SK-N-SH (cell line): ENCODE measurements at places on chromosomes 7 and 10.

DNA sequence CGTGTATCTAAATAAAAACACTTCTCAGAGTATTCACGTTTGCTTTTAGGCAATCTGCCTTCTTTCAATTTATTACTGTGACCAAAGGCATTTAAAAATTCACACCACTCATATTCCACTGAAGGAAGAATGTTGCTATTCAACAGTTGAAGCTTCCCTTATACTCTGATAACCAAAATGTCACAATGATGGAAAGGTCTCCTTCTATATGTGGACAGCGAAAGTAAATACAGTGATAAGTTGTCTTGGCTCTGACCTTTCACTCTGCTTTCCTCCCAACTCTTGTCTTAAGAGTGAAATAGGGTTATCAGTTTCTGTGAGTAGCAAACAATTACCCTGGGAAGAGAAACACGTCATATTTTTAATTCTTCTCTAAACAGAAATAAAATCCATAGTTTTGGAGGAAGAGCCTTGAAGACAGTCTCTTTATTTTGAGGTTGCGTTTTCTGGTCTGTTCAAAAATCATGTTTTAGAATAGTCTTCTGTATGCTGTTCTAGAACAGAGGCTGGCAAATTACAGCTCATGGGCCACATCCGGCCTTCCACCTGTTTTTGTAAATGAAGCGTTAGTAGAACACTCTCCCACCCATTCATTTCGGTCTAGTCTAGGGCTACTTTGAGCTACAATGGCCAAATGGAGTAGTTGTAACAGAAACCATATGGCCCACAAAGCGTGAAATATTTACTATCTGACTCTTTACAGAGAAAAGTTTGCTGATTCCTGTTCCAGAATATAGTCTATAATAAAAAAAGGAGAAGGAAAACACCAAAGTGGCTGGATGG, 41.3 kb downstream of the ETV1 start:
- no peaks in the 10 kb centered on the region for H3K36me3 ChIP-seq
- H3K4me1 ChIP-seq: peaks cover 11% of the 10 kb centered on the region; the same call in 1 of the 2 replicates
- H3K4me3 ChIP-seq: no peak overlapping the region
- no peak overlapping the region for H3K27ac ChIP-seq

DNA sequence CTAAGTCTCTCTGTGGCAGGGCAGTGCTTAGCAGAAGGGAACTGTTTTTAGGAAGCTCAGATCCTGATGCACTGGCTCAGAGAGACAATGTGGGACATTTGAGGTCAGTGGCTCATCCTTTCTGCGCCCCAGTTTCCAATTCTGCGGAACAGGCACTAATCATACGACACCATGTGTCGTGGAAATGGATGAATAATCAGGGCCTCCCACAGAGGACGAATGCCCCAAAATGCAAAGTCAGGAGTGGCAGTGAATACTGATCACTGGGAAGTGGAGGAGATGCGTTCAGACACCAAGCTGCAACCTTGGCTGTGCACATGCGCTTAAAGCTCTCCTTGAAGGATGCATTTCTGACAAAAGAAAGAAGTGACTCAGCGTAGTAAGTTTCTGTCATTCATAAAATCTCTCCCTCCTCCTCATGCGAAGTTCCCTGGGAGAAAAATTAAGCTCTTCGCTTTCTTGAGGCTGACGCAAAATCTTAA, 21.9 kb upstream of the ECHDC3 start:
- H3K4me3 ChIP-seq: no peak overlapping the region
- no peaks in the 10 kb centered on the region for H3K4me1 ChIP-seq
- no peak overlapping the region for H3K27ac ChIP-seq
- H3K27me3 ChIP-seq: no peaks in the 10 kb centered on the region

- no peak overlapping the region for H3K4me3 ChIP-seq
- H3K4me1 ChIP-seq: no peaks in the 10 kb centered on the region
- H3K27me3 ChIP-seq: no peaks in the 10 kb centered on the region
- no peak overlapping the region for H3K27ac ChIP-seq
- H3K36me3 ChIP-seq: no peaks in the 10 kb centered on the region
These were observed 138.5 kb upstream of the COBL start for GRCh38 chr7:51455086-51455485.

GRCh38 chr7:147519062-147519461, 1071.5 kb upstream of the C7orf33 start:
- no peaks in the 10 kb centered on the region for H3K27me3 ChIP-seq
- no peaks in the 10 kb centered on the region for H3K36me3 ChIP-seq
- H3K4me1 ChIP-seq: peaks cover 4% of the 10 kb centered on the region
- no peak overlapping the region for H3K27ac ChIP-seq

DNA sequence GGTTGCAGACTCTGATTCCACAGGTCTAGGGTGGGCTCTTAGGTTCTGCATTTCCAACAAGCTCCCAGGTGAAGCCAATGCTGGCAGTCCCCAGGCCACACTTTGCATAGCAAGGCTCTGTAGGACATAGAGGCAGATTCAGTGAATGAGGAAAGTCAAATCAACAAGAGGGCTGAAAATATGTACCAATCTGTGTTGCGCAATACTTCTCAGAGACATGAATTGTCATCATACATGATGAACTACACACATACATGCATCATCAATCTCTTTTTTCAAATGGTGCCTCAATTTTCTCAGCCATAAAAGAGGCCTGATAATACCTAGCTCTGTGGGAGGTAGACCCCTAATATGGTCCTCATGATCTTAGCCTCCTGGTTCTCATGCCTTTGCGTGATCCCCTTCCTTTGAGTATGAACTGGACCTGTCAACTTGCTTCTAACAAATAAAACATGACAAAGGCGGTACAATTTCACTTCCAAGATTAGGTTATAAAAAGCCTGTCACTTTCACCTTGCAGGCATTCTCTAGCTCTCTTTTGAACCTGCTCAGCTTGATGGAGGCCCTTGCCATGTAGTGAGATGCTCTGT, 49.0 kb downstream of the PIK3CG start:
- H3K27me3 ChIP-seq: no peaks in the 10 kb centered on the region; the same call in 1 of the 2 replicates
- no peak overlapping the region for H3K4me3 ChIP-seq
- no peaks in the 10 kb centered on the region for H3K4me1 ChIP-seq

GRCh38 chr10:17233286-17233991, 5.4 kb downstream of the VIM start:
- H3K4me1 ChIP-seq: peaks cover 12% of the 10 kb centered on the region
- DNase-seq: no peak
- H3K36me3 ChIP-seq: peaks cover 85% of the 10 kb centered on the region
- no peaks in the 10 kb centered on the region for H3K27me3 ChIP-seq
- peak overlapping the region; percentile 55 for H3K27ac ChIP-seq
- peak overlapping the region; percentile 98 for H3K4me3 ChIP-seq
